ENCODE measurements at places on chromosomes 1 and 21. TPM values are rescaled to one million over a fixed set of nuclear protein-coding genes. Genes with fewer than 3 reads are reported as not detected.

Gene ACTL8
- total RNA-seq, result not detected

Gene CACNA1S
- not detected for total RNA-seq

Gene LIN9
- 1.8 TPM for total RNA-seq

Gene UCHL5
- total RNA-seq, result 34.0 TPM

Gene CLCN6
- 48.4 TPM for total RNA-seq

DNA sequence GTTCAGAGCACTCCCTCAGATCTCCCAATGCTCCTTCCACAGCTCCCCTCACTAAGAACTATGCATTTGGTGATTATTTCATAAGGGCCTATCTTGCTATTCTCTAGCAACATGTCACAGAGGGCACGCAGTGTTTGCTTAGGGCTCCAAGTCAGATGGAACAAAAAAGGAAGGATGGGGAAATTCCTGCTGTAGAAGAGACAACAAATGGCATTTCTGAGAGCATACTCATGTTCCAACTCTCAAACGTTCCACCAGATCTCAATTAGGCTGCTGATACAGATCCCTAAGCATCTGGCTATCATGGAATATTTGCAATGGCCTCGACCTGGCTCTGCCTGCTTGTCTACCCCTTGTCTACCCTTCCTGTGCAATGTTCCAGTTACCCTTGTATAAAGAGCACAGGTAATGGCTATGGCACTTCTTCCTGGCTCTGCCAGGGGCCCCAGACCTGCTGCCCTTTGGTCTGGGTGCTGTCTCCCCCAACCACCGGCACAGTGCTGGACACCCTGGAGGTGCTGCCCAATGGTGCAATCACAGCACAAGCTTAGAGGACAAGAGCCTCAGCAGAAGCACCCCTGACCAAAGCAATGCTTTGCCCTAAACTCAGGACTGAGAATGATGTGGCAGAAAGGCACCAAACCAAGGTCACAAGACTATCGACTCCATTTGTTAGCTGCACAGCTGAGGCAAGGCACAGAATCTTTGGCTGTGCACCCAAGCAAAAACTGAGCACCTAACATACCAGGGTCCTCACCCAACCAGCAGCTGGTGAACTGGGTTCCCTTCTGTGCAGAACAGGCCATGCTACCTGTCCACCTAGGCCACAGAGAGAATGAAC is 3.6 kb downstream of the PARP1 start:
- peak; percentile 42 for DNase-seq

DNA sequence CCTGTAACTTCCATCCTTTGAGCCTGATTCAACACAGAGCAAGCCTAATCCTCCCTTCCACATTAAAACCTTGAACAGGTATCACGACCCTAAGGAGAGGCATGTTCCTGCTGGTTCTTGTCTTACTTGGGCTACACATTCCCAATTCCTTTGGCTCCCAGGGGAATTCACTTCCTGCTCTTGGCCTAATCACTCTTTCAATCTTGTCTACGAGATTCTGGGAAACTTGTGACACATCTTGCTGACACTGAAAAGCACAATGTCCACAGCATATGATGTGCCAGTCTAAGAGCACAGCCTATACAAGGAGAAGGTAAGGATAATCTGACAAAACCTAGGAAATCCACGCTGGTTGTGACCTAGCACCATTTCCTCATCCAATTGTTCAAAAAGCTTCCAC is 163.9 kb downstream of the GABPA start:
- DNase-seq, result no peak

DNA sequence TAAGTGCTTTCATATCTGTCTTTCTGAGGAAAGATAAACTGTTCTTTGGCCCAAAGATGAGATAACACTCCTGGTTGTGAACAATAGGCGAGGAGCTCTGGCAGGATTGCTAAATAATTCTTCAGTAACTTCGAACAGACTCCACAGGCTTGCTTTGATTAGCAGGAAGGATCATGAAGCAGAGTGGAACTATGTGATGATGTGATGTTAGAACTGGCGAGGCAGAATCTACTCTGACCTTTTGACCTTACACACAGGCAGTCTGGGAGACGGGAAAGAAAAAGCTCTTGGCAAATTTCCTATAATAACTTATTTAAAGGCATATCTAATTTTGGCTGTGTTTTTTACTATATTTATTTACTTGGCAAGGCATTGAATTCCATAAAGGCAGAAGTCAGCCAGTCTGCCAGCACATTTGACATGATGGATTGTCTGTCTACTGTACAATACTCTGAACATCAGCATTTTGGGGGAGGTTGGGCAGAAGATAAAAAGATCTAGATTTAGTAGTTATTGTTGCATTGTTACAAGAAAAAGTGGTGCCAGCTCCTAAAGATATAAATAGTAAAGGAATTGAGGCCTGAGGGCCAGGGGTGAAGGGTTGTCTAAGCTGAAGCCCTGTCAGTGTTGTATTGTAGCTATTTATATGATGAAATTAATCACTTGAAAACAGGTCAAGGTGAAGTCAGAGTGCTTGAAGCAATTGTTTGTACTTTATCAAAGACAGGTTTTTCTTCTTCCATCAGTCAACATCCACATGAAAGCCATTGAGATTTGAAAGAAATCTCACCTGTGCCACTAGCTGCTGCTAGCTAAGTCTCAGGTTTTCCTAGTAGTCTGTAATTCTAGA is 708.8 kb downstream of the LTN1 start:
- no peak for DNase-seq

DNA sequence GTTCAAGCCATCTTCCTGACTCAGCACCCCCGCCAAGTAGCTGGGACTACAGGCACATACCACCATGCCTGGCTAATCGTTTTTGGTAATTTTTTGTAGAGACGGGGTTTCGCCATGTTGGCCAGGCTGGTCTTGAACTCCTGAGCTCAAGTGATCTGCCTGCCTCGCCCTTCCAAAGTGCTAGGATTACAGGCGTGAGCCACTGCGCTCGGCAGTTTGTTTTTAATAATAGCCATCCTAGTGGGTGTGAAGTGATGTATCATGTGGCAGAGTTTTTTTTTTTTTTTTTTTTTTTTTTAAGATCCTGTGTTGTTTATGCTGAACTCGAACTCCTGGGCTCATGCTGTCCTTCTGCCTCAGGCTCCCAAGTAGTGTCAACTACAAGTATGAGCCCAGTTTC is 51.8 kb downstream of the SPEN start:
- no peak for DNase-seq

DNA sequence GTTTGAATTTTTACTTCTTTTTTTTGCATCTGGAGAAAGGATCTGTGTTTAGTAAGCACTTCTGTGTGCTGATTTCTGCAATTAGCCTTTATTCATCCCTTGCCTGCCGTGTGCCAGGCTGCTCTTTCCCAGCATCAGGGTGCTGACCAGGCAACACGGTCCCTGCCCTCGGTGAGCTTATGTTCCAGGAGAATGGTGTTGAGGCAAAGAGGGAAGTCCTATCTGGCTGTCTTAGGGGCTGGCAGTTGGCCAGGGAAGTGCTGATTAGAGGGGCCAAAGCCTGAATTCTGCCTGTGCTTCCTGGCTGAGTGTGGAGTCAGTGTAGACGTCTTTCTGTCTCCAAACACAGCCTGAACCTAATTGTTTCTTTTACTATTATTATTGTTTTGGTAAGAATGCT is 187.1 kb downstream of the CAMTA1 start:
- no peak for DNase-seq

- no peak for DNase-seq
These were observed 36.1 kb downstream of the KANK4 start for GRCh38 chr1:62282909-62283755.

DNA sequence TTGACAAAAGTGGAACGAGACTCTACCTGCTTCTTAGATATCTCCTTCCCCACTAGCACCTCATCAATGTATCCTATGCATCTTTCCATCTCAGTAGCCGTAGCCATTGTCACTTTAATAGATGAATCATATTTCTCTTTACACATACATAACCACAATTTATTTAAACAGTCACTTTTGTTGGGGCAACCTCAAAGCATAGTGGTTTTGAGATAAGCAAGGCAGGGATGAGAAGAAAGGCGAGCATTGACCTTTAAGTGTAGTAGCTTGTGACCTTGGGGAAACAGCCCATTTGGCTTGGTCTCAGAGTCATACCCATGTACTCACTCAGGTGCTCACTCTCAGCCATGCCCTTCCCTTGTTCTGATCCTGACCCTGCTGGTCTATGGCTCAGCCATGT is 260.1 kb downstream of the C1orf94 start:
- DNase-seq, result no peak

- no peak for DNase-seq
These were observed 6.1 kb upstream of the EVA1C start for GRCh38 chr21:32406405-32406804.

DNA sequence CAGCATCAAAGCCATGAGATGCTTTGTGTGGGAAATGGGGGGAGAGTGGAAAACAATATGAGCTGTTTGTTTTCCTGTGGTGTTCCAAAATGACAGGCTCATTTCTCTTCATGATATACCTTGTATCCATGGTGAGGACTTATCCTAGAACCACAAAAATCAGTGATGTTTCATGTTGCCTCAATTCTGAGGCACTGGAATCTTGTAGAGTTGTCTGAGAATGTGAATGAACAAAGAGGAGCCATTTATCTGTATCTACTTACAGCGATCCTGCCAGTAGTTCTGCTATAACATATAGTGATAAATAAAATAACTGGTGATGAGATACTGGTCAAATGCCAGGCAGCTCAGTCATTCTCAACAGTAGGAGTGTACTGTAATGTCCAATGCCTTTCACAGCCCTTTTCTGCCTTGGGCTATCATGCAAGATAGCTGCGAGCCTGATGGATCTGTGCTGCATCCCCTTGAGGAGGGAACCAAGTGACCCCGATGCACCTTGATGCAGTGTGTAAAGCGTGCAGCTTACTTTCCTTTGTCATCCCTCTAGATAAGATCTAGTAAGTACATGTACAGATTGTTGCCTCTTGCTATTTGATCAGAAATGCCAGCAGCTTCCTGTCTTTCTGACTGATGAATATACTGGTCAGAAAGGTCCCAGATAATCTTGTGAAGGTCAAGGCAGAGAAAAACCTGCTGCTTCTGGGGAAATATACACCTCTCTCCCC is 52.8 kb downstream of the SLC44A3 start:
- no peak for DNase-seq

GRCh38 chr1:154468535-154469250 is 33.3 kb upstream of the TDRD10 start:
- no peak for DNase-seq

DNA sequence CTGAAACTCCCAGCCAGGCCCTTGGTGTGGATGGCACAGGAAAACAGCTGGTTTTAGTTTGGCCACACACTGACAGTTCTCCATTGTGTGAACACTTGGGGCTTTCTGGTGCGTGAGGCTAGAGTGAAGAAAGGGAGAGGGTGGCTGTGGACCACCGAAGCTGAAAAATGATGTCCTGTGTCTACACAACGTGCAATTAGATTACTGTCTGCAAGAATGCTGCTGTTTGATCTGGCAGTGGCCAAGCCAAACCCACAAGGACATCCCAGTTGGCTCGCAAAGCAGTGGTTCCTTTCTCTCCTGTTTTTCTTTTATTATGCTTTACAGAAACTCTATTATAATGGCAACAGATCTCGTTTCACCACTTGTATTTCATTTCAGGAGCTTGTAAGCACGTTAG is 58.9 kb downstream of the ERG start:
- no peak for DNase-seq

- DNase-seq, result no peak
These were observed 54.5 kb upstream of the RAP1A start for GRCh38 chr1:111565079-111565478.

GRCh38 chr1:245278846-245279245 is 124.1 kb downstream of the KIF26B start:
- DNase-seq, result no peak

DNA sequence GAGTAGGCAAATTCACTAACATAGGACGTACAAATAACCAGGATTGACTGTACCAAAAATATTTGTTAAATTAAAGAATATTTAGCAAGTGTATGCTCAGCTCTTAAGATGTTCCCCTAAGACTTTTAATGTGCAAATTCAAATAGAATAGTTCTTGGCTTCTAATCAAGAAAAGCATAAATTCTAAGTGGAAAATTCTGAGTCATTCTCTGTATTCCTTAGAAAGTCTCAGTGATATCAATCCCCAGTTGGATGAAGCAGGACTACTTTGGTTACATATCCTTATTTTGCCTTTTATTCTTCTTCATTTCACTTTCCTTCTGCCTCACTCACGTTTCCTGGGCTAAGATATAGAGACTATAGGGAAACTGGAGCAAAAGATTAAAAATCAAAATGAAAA is 130.2 kb downstream of the IFI44 start:
- DNase-seq, result no peak

DNA sequence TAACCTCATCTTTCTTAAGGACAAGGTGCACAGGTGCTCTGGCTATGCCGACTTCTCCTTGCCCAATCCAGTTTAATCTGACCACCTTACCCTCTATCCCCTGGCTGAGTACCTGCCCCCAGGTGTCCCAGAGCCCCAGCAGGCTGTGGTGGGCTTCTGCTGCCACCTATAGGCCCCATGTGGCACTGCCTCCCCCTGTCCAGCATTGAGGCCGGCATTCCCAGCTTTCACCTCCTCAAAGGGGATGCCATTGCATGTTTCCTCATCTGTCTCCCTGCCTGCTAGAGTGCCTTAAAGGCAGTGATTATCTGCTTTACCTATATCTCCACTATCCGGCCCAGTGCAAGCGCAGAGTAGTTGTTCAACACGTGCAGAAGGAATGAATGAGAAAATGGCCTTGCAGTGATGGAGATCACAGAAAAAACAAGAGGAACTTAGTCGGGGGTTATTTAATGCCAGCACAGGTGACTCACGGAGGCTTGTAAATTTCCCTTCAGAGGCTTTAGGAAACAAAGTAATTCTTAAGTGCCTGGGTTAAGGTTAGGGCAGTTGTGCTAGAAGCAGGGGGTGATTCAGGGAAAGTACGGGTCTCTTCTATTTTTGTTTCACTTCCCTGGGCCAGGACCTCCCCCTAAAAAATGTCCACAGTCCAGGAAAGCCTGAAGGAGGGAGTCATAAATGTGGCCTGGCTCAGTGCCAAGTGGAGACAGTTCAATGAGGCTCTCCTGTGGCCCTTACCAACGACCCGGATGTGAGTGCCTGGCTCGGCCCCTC is 131.8 kb upstream of the NGF start:
- DNase-seq, result no peak

DNA sequence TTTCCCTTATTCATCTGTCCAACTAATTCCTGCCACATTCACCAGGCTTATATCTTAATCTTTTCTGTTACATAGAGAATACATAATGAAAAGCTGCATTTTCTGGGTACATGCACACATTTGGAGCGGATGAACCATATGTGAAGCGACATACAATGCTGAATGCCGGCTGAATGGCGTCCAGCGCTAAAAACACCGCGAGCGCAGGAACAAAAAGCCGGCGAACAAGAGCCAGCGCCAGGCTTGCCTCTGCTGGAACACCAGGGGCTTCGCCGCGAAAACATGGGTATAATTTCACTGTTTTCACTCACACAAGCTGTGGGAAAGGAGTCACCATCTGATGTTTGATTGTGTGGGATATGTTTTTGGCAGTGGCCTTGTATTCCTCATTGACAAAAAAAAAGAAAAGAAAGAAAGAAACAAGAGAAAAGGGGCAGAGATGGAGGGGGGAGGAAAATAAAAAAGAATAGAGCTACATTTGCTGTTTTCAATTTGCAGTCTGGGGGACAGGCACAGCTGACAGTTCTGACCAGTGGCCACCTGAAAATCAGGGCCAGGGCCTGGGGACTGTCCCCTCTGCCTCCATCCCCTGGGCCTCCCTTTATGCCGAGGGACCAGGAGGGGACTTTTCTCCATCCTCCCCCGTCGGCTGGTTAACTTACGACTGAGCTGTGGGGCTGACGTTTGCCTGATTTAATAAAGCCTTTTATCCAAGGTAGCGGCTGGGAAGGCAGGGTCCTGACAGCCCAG is 70.2 kb upstream of the OLIG2 start:
- no peak for DNase-seq

GRCh38 chr1:175865041-175865766 is 121.8 kb upstream of the TNR start:
- DNase-seq, result no peak

- peak; percentile 83 for DNase-seq
These were observed 20.9 kb downstream of the SLC1A7 start for GRCh38 chr1:53121319-53122172.

All from sciatic nerve (tissue), 2 donors.